ENCODE measurements at places on chromosomes 5 and 9.

DNA sequence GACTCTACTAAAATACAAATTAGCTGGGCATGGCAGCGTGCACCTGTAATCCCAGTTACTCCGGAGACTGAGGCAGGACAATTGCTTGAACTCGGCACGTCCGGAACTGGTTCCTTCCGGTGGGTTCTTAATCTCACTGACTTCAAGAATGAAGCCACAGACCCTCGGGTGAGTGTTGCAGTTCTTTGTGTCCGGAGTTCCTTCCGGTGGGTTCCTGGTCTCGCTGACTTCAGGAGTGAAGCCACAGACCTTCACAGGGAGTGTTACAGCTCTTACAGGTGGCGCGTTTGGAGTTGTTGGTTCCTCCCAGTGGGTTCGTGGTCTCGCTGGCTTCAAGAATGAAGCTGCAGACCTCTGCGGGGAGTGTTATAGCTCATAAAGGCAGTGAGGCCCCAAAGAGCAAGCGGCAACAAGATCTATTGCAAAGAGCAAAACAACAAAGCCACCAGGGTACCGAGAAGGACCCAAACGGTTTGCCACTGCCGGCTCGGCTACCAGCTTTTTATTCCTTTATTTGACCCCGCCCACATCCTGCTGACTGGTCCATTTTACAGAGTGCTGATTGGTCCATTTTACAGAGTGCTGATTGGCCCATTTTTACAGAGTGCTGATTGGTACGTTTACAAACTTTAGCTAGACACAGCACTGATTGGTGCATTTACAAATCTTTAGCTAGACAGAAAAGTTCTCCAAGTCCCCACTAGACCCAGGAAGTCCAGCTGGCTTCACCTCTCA is 28.6 kb upstream of the SLC6A19 start:
- H3K4me1 ChIP-seq: peaks cover 2% of the 10 kb centered on the region
- H3K27me3 ChIP-seq: no peaks in the 10 kb centered on the region
- H3K36me3 ChIP-seq: no peaks in the 10 kb centered on the region
- no peak overlapping the region for H3K27ac ChIP-seq

GRCh38 chr5:18378066-18378465 is 743.8 kb downstream of the TAF11L14 start:
- H3K27ac ChIP-seq: no peak overlapping the region
- H3K4me3 ChIP-seq: no peak overlapping the region
- DNase-seq: no peak
- no peaks in the 10 kb centered on the region for H3K36me3 ChIP-seq
- H3K4me1 ChIP-seq: no peaks in the 10 kb centered on the region
- H3K27me3 ChIP-seq: no peaks in the 10 kb centered on the region

DNA sequence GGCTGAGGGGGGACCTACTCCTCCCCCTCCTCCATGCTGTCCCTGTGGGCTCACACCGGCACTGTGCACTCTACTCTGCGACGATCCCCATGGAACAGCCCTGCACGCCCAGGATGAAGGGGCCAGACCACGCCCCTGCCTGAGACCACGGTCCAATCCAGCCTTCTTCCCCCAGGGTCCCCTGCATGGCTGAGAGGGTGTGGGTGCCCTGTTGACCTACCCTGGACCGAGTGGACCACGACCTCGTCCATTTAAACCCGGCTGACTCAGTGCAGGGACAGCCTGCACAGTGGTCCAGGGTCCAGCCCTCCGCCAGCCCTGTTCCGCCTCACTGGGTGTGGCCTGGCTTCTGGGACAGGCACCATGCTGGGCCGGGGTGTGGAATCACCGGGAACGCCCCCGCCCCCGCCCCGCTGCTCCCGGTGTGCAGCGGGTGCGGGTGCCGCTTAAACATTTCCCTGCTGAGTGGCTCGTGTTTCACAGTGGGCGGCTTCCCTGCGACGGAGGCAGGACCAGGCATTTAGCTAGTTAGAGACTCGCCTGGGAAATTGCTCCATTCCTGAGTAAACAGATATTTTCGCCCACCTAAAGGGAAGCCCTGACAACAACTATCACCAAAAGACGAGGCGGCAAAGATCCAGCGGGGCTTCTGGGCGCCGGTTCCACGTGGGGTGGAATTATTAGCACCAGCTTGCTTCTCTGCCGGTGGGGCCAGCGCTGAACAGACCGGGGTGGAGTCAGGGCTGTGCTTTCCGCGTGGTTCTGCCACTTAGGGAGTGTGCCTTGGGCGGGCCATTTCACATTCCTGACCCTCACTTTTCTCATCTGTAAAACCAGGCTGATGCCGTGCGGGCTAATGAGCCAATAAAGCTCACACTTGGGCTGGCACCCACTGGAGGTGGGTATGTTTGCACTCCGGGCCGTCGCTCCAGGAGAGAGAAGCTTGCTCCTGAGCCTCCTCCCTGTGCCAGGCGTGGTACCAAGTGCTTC is 22.6 kb downstream of the DBH start:
- peak overlapping the region; percentile 20 for H3K4me3 ChIP-seq
- no peaks in the 10 kb centered on the region for H3K36me3 ChIP-seq
- H3K4me1 ChIP-seq: peaks cover 12% of the 10 kb centered on the region
- H3K27ac ChIP-seq: peak overlapping the region; percentile 45
- H3K27me3 ChIP-seq: peaks cover 32% of the 10 kb centered on the region
- no peak for DNase-seq

GRCh38 chr9:81609782-81610739 is 79.3 kb downstream of the TLE1 start:
- no peaks in the 10 kb centered on the region for H3K4me1 ChIP-seq
- H3K36me3 ChIP-seq: peaks cover 18% of the 10 kb centered on the region
- no peak overlapping the region for H3K27ac ChIP-seq
- H3K27me3 ChIP-seq: no peaks in the 10 kb centered on the region
- DNase-seq: no peak

Data from upper lobe of right lung (tissue), 1 donor.